ENCODE measurements at places on chromosomes 1 and 21.

- no peak for DNase-seq
Observed at GRCh38 chr1:36014722-36015220, 69.1 kb upstream of the TEKT2 start.

DNA sequence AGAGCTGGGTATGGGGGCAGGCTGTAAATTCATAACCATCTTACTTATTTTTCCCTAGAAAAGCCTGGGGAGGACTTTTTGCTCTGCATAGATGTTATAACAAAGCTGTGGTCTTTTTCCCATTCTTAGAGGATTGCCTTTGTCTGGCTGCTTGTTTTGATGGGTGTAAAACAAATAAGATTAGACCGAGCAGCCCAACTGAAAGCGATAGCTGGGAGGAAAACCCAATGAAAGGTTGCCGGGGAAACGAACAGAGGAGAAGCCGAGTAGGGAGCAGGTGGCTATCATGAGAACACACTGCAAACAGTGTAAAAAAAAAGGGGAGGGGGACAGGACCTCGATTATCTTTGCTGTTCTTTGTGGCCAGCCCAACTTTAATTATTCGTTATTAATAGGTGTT is 1.9 kb downstream of the ELAVL4 start:
- DNase-seq: peak; percentile 92

DNA sequence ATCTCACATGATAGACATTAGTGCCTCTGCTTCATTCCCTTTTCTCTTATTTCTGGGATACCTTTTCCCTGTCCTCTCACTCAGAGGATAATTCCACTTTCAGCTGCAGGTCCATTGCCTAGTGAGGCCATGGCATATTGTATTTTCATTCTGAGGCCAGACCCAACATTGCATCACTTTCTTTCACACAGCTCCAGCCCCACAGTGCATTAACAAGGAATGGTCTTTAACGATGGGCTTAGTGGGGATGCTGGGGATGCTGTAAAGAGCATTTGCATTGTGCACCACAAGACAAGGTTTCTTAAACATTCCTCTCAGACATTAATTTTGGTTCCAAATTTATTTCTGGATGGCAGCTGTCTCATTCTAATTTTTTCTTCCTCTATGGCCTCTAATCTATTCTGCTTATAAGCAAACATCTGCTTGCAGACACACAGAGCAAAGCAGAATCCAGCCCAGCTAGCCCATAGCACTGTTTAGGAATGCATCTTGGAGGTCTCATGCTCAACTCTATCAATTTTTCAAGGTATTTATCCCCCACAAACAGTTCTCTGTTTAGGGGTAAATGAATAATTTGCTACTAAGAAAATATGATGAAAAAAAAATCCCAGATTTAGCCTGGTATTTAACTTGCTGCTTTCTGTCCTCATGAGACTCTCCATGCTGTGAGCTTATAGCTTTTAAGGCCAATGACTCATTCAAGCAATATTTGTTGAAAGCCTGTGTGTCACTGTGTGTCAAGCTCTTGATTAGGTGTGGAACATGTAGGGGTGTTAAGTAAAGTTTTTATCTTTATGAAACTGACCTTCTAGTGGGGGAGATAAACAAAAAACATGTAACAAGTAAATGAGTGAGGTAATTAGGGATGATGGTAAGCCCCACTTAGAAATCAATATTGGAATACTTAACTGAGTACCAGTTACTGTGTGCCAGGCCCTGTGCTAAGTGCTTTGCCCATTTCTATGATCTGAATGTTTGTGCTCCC is 44.5 kb upstream of the CCDC190 start:
- no peak for DNase-seq

GRCh38 chr21:25790878-25791204 is 56.1 kb downstream of the GABPA start:
- no peak for DNase-seq

GRCh38 chr21:16588433-16588860 is 858.7 kb downstream of the USP25 start:
- peak; percentile 74 for DNase-seq

GRCh38 chr1:245261786-245262185 is 107.0 kb downstream of the KIF26B start:
- no peak for DNase-seq

GRCh38 chr1:245168906-245169305 is 14.1 kb downstream of the KIF26B start:
- no peak for DNase-seq

DNA sequence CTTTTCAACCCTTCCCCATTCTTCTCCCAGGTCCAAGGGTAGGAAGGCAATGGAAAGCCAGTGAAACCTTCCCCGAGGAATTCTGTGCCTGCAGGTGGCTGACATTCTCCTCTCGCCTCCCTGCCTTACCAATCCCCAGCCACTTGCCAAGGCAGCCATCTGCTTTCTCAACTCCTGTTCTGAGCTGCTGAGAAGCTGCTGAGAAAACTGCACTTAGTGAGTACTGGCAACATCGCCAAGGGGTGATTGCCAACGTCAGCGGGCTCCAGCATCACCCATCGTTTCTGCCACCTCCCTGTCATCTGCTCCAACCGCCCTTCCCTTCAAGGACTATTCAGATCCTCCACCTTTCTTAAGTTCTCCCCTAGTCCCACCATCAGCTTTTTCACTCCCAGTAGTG is 106.0 kb downstream of the PTPRU start:
- no peak for DNase-seq

DNA sequence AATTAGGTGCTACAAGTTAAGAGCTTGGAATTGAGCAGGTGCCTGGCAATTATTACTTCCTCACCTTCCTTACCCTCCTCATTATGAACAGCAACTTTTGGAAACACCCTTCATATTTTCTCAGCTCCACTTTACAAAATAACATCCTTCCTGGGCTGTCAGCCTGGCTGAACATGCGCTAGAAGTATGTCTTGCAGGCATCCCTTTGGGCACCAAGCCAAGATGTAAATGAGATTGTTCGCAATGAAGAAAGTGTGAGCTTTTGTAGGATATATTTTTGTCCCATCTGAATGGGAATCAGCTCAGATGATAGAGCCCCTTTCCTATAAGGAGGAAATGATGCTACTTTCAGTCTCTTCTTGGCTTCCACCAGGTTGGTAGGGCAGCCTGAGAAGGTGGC is 245.9 kb downstream of the KAZN start:
- DNase-seq: no peak

Data from NCI-H1417 treated with DMSO at 0.1 percent for 48 hours (cell line).